Pancreas (tissue), 10 donors: ENCODE measurements at places on chromosomes 11 and 22. TPM values are rescaled to one million over a fixed set of nuclear protein-coding genes. Genes with fewer than 3 reads are reported as not detected.

- H3K4me1 ChIP-seq, result no peaks in the 10 kb centered on the region
- H3K4me3 ChIP-seq, result no peak overlapping the region
- DNase-seq, result no peak
- H3K27me3 ChIP-seq, result no peaks in the 10 kb centered on the region
- no peaks in the 10 kb centered on the region for H3K36me3 ChIP-seq
Measured at GRCh38 chr22:27581236-27581635, 220.3 kb downstream of the MN1 start.

GRCh38 chr11:111762981-111763643 lies 3.1 kb downstream of the PPP2R1B start:
- no peaks in the 10 kb centered on the region for H3K36me3 ChIP-seq
- H3K4me3 ChIP-seq, result peak overlapping the region; percentile 79
- H3K27ac ChIP-seq, result no peak overlapping the region
- no peak for DNase-seq

GRCh38 chr22:23938328-23939016 lies 22.5 kb downstream of the GSTT2B start:
- no peaks in the 10 kb centered on the region for H3K36me3 ChIP-seq
- DNase-seq, result no peak
- peaks cover 5% of the 10 kb centered on the region for H3K4me1 ChIP-seq
- H3K27me3 ChIP-seq, result no peaks in the 10 kb centered on the region
- H3K27ac ChIP-seq, result no peak overlapping the region

GRCh38 chr11:16959602-16960001 lies 54.6 kb downstream of the PLEKHA7 start:
- no peak overlapping the region for H3K4me3 ChIP-seq
- no peaks in the 10 kb centered on the region for H3K27me3 ChIP-seq
- no peak overlapping the region for H3K27ac ChIP-seq
- H3K36me3 ChIP-seq, result no peaks in the 10 kb centered on the region
- H3K4me1 ChIP-seq, result peaks cover 13% of the 10 kb centered on the region
- no peak for DNase-seq

- H3K36me3 ChIP-seq, result no peaks in the 10 kb centered on the region
- no peak overlapping the region for H3K4me3 ChIP-seq
- DNase-seq, result no peak
- H3K27me3 ChIP-seq, result no peaks in the 10 kb centered on the region
Measured at GRCh38 chr11:121544956-121545355, 92.2 kb upstream of the SORL1-AS1 start.

The KLHL22 gene
- total RNA-seq, result 11.7 TPM

The CASP4 gene
- total RNA-seq, result 51.0 TPM

The IL18 gene
- 4.8 TPM for total RNA-seq

- peaks cover 14% of the 10 kb centered on the region for H3K4me1 ChIP-seq
- H3K36me3 ChIP-seq, result no peaks in the 10 kb centered on the region
- peak within 1 kb of the TSS; percentile 60 for H3K27ac ChIP-seq
- H3K4me3 ChIP-seq, result peak within 1 kb of the TSS; percentile 55
Measured at GRCh38 chr22:30635273-30636225, at the start of gene SLC35E4. SLC35E4 (plus strand) TSS chr22:30635781; CDS start chr22:30636451, 670 bp downstream.

DNA sequence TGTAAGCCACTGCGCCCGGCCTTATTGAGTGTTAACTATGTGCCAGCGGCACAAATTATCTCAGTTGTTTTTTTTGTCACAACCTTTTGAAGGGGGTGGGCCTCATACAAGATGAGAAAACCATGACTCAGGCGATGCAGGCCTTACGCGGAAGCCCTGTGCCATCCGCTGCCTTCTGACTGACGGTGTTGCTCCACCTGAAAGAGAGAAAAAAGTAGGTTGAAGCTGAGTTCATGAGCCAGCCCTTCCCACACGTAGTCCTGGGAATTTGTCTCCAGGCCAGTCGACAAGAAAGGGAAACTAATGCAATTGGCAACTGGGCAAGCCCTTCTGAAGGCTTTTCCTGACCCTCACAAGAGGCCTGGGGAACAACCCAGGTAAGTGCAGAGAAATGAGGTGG lies 96.9 kb upstream of the CRYBB3 start:
- no peak overlapping the region for H3K27ac ChIP-seq
- H3K27me3 ChIP-seq, result no peaks in the 10 kb centered on the region
- H3K36me3 ChIP-seq, result no peaks in the 10 kb centered on the region
- no peak for DNase-seq

The SAA4 gene
- total RNA-seq, result 0.44 TPM

The BCO2 gene
- total RNA-seq, result 0.59 TPM

The OR52K1 gene
- total RNA-seq, result not detected

DNA sequence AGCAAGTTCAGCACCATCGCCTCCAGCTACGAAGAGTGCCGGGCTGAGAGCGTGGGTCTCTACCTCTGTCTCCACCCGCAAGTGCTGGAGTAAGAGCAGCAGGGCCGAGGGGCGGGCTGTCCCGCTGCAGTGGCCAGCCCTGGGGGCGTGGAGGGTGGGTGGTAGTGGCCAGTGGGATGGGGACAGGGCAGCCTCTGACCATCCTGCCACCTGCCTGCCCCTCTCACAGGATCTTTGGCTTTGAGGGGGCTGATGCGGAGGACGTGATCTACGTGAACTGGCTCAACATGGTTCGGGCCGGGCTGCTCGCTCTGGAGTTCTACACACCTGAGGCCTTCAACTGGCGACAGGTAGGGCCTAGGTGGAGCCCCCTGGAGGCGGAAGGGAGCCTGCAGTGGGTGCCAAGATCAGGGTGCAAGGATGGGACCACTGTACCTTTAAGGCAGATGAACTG lies 15.0 kb upstream of the BBS1 start:
- H3K4me1 ChIP-seq, result no peaks in the 10 kb centered on the region
- H3K4me3 ChIP-seq, result no peak overlapping the region
- H3K36me3 ChIP-seq, result no peaks in the 10 kb centered on the region
- no peaks in the 10 kb centered on the region for H3K27me3 ChIP-seq

DNA sequence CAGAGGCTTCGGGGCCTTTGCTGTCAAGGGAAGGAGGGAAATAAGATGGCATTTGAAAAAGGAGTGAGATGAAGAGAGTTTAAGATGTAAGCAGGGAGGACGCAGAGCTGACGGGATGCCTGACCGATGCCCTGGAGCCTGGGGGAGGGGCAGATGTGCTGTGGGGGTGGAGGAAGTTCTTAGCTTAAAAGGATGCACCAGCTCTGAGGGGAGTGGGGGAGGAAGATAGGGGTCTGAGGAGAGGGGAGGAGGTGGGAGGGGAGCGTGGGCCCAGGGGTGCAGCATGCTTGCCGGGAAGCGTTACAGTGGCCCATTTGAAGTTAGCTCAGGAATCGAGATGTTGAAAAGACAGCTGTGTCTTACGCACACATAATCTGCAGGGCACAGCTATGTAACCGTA lies 56.3 kb downstream of the RPS6KA4 start:
- no peaks in the 10 kb centered on the region for H3K27me3 ChIP-seq
- no peak overlapping the region for H3K4me3 ChIP-seq
- H3K27ac ChIP-seq, result no peak overlapping the region
- DNase-seq, result no peak

The C11orf42 gene
- not detected for total RNA-seq
